ENCODE measurements at places on chromosomes 16 and 17. TPM values are rescaled to one million over a fixed set of nuclear protein-coding genes. Genes with fewer than 3 reads are reported as not detected.
A peak's percentile ranks its signal among the peaks of the same experiment; 100 is the strongest.

DUS2 gene
- total RNA-seq: 12.9 TPM

MEIOB gene
- not detected for total RNA-seq

TBC1D3C gene
- total RNA-seq: not detected

OMG gene
- total RNA-seq: 3.9 TPM

- no peak for DNase-seq
These were observed 22.3 kb downstream of the SAP30BP start for GRCh38 chr17:75689441-75689873.

DNA sequence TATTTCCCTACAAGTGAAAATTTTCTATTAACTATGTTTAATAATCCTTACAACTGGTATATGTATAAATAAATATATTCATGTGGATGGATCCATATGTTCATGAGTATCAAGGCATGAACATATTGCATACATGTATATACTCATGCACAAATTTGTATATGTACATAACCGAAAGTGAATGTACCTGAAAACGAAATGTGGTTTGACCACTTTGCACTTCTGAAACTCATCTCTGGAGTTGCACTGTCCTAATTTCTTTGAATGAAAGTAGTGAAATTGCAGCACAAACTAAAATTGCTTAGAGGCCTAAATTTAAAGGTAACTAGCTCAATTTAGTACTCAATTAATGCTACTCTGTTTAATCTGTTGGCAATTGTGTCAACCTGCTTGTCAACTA, 27.4 kb upstream of the GNAO1 start:
- DNase-seq: no peak

- DNase-seq: peak; percentile 92
These were observed 11.1 kb downstream of the NLRC5 start for GRCh38 chr16:57000271-57001025.

DNA sequence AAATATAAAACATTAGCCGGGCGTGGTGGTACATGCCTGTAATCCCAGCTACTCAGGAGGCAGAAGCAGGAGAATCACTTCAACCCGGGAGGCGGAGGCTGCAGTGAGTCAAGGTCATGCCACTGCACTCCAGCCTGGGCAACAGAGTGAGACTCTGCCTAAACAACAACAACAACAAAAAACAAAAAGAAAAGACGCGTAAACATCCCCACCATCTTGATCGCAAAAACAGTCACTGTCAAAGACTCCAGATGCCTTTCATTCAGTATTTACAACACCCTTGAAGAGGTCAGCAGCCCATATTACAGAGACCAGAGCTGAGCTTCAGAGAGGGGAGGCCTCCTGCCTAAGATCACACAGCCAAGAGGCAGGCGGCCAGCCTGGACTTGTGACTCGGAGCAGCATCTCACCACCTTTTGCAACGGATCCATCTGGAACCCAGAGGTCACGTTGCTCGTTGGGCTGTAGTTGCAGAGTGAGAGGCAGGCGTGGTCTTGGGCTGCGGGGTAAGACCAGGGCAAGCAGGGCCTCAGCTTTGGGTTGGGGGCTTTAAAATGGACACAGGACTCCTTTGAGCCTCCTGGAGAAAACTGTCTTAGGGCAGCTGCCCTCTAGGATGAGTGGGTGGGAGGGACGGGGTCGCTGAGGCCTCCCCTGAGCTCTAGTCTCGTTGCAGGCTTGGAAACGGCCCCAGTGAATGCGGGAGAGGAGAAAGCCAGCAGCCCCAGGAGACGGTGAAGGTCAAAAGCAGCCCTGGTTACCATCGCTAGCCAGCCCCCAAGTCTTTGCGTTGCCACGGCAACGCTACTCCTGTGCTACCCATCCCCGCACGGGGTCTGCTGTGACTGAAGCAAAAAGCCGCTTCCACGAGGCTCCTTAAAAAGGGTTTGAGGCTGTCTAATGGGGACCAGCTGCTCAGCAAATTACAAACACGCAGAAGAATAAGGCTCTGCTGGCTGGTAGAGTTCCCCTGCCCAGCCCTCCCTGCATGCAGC, 26.1 kb downstream of the LGALS3BP start:
- no peak for DNase-seq

DNA sequence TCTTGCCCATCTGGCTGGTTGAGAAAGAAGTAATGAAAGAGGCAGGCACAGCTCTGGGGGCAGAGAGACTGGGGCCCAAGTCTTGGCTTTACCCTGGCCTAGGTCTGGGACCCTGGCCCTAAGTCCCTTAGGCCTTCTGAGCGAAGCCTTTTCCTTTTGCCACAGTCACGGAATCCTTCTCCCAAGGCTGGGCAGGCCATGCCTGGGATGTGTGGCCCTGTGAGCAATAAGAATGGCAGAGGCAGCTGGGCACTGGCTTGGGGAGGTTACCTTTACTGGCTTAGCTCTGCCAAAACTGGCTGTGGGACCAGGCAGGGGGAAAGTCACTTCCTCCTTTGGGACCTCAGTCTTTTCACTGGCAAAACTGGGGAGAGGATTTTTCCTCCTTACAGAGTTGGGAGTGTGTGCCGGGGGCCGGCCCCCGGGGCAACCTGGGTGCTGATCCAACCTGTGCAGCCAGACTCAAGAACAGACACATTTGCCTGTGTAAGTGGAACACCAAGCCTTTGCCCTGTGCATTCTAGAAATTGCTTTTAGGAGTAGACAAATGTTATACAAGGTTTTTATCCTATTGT, 12.9 kb downstream of the FOXF1 start:
- DNase-seq: no peak

DNA sequence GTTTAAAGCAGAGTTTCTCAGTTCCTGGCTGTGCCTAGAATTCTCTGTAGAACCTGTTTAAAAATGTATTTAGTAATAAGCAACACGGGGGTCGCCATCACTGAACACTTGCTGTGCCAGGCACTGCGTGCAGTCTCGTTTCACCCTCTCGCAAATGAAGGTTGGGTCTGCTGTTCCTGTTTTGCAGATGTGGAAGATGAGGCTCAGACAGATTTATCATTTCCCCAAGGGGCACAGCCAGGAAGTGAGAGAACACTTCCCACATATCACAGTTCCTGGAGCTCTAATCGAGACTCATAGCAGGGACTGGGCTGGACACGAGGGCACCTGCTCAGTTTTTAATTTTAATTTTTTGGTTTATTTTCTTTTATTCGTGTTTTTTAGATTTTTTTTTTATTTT, 122.7 kb downstream of the ABCC6 start:
- DNase-seq: no peak

- no peak for DNase-seq
These were observed 48.5 kb downstream of the ARHGAP27 start for GRCh38 chr17:45384047-45384788.

GRCh38 chr16:2213817-2214718, 572 bp downstream of the PGP start:
- DNase-seq: no peak
